HL-60 (cell line): ENCODE measurements at places on chromosomes 11 and 22.

GRCh38 chr22:41249442-41249841, 8.7 kb upstream of the CHADL start:
- DNase-seq = no peak

GRCh38 chr22:32926600-32926999, 125.1 kb downstream of the TIMP3 start:
- no peak for DNase-seq

- DNase-seq = no peak
Observed at GRCh38 chr22:19510919-19511341, 13.3 kb downstream of the CLDN5 start.

- peak; percentile 91 for DNase-seq
Observed at GRCh38 chr11:61954851-61955421, 4.8 kb downstream of the BEST1 start.
